Hypothalamus (tissue), 51 donors: ENCODE measurements at places on chromosomes 11 and 22.

- no peak for DNase-seq
These were observed 12.9 kb upstream of the SYTL2 start for GRCh38 chr11:85823816-85824215.

GRCh38 chr11:64571410-64572091 lies 19.5 kb upstream of the SLC22A12 start:
- no peak for DNase-seq

DNA sequence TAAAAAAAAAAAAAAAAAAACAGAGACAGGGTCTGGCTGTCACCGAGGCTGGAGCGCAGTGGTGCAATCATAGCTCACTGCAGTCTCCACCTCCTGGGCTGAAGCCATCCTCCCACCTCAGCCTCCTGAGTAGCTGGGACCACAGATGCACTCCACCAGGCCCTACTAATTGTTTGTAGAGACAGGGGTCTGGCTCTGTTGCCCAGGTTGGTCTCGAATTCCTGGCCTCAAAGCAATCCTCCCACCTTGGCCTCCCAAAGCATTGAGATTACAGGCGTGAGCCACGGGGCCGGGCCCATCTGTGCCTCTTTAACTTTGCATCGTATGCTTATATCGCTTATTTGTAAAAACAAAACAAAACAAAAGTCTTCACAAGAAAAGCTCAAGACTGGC lies 3.1 kb downstream of the CPT1A start:
- DNase-seq, result no peak

- DNase-seq, result no peak
These were observed 8.2 kb downstream of the CREB3L1 start for GRCh38 chr11:46285594-46286033.

- no peak for DNase-seq
These were observed 34.6 kb upstream of the CD81 start for GRCh38 chr11:2342557-2342956.

- no peak for DNase-seq
These were observed 72.2 kb downstream of the LARGE2 start for GRCh38 chr11:45994371-45995341.

- no peak for DNase-seq
These were observed 102.5 kb downstream of the C11orf58 start for GRCh38 chr11:16840951-16841350.
